ENCODE measurements at places on chromosomes 13 and 19.
A peak's percentile ranks its signal among the peaks of the same experiment; 100 is the strongest.

DNA sequence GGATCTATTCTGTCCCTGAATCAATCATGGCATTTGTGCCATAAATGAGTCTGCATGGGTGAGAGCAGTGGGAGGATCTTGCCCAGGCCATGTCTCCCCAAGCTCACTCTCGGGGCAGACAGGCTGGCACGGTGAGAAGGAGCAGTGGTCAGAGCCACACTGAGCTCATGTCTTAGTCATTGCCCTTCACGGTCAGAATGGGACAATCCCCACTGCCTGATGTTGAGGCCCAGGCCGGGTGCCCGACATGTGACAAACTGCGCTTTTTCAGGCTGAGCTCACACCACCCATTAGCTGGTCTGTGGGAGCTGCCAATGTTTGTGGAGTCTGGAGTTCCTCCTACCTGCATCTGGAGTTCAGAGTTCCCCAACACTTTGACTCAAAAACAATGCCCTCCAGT lies 481.9 kb downstream of the COG6 start:
- peaks cover 5% of the 10 kb centered on the region for H3K4me1 ChIP-seq
- H3K4me3 ChIP-seq, result no peak overlapping the region
- H3K27me3 ChIP-seq, result no peaks in the 10 kb centered on the region
- no peak overlapping the region for H3K27ac ChIP-seq

DNA sequence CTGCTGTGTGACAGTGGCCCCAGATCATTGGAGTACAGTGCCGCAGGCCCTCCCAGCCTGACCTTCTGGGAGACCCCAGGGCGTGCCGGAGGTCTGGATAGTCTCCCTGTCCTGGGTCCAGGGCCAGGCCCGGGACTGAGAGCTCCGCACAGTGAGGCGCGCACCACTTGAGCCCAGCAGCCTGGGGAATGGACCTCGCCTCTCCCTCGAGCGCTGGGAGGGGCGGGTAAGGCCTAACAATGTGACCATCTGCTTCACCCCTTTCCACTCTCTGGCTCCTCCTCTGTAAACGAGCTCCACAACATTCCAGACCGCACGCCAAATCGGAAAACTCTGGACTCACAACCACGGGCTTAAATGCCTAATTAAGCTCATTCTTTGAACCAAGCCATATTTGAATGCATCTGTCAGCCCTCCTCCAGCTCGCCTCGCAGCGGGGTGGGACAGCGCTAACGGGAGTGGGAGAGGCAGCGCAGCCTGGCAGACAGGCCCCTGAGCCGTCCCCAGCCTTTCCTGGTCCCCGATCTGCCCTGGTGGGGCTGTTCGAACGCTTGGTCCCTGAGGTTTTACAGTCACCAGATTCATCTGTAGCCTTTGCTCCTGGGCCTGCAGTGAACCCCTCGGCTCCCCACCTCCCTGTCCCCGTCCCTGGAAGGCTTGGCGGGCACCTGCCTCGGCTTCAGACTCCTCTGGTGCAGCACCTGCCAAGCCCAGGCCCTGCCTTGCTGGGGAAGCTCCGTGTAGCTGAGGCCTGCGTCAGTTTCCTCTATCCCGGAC lies 120.7 kb upstream of the VSTM2B start:
- H3K27me3 ChIP-seq, result peaks cover 5% of the 10 kb centered on the region
- no peaks in the 10 kb centered on the region for H3K36me3 ChIP-seq
- no peak overlapping the region for H3K27ac ChIP-seq
- DNase-seq, result no peak

- H3K27ac ChIP-seq, result no peak overlapping the region
- DNase-seq, result no peak
- H3K4me3 ChIP-seq, result no peak overlapping the region
- peaks cover 3% of the 10 kb centered on the region for H3K4me1 ChIP-seq
Measured at GRCh38 chr19:19257137-19257536, 16.0 kb downstream of the TM6SF2 start.

DNA sequence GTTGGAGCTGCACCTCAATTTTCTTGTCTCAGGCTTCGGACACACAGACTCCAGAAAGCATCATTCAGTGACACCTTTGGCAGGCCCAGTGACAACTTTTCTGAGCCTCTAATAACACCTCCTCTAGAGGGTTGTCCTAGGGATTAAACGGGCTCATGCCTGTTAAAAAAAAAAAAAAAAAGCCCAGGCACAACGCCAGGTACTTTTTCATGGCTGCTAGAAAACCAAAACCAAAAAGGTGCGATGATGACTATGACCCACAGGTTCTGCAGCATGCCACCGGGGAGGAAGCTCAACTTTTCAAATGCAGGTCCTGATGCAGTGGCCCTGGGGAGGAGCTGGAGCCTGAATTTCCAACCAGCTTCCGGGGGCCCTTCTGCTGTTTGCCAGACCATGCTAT lies 184.2 kb downstream of the ABCC4 start:
- H3K4me1 ChIP-seq, result peaks cover 5% of the 10 kb centered on the region
- H3K27me3 ChIP-seq, result no peaks in the 10 kb centered on the region
- H3K4me3 ChIP-seq, result no peak overlapping the region
- DNase-seq, result no peak

- no peaks in the 10 kb centered on the region for H3K4me1 ChIP-seq
- no peak for DNase-seq
- peaks cover 1% of the 10 kb centered on the region for H3K27me3 ChIP-seq
- peaks cover 7% of the 10 kb centered on the region for H3K36me3 ChIP-seq
- no peak overlapping the region for H3K27ac ChIP-seq
Measured at GRCh38 chr13:38366954-38367645, 17.4 kb downstream of the UFM1 start.

DNA sequence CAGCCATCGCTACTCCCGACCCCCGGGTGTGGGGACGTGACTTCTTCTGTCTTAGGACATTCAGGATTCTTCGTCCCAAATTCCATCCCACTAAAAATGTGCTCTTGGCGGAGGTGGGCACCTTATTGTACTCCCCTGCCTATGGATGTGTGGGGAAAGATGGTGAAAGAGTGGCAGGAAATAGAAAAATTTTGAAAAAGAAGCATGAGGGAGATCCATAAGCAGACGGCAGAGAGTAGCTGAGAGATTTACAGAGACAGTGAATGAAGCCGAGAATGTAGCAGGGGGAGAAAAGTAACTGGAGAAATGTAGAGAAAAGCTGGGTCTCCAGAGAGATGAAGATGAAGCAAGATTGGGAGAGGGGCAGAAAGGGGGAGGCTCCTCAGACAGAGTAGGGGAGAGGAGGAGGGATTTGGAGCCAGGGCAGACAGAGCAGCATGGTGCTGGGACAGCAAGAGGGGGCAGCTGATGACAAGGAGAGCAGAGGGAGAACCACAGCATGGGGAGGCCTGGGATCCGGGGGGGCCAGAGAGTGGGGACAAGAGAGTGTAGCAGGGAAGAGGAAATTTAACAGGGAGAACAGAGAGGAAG lies 843 bp downstream of the ZNF610 start:
- H3K36me3 ChIP-seq, result peaks cover 26% of the 10 kb centered on the region
- no peak for DNase-seq
- peaks cover 11% of the 10 kb centered on the region for H3K4me1 ChIP-seq
- H3K27ac ChIP-seq, result peak overlapping the region; percentile 95
- H3K27me3 ChIP-seq, result no peaks in the 10 kb centered on the region
- peak overlapping the region; percentile 91 for H3K4me3 ChIP-seq

DNA sequence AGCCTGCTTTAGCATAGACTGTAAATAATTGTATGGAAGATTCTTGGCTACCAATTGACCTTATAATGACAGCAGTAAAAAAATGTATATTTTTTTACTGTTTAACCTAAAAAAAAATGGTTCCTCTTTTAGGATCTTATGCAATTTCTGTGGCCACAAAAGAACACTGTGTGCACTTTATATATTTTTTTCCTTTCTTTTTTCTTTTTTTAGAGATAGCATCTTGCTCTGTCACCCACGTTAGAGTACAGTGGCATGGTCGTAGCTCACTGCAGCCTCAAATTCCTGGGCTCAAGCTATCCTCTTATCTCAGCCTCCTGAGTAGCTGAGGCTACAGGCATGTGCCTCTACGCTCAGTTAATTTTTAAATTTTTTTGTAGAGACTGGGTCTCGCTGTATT lies 6.1 kb downstream of the FLT3 start:
- DNase-seq, result no peak
- H3K36me3 ChIP-seq, result peaks cover 3% of the 10 kb centered on the region
- H3K27ac ChIP-seq, result no peak overlapping the region
- H3K27me3 ChIP-seq, result peaks cover 54% of the 10 kb centered on the region
- no peak overlapping the region for H3K4me3 ChIP-seq
- no peaks in the 10 kb centered on the region for H3K4me1 ChIP-seq

- DNase-seq, result no peak
- H3K4me3 ChIP-seq, result no peak overlapping the region
- peaks cover 5% of the 10 kb centered on the region for H3K27me3 ChIP-seq
- H3K27ac ChIP-seq, result no peak overlapping the region
- H3K36me3 ChIP-seq, result no peaks in the 10 kb centered on the region
Measured at GRCh38 chr13:60220072-60220471, 56.3 kb upstream of the DIAPH3 start.

DNA sequence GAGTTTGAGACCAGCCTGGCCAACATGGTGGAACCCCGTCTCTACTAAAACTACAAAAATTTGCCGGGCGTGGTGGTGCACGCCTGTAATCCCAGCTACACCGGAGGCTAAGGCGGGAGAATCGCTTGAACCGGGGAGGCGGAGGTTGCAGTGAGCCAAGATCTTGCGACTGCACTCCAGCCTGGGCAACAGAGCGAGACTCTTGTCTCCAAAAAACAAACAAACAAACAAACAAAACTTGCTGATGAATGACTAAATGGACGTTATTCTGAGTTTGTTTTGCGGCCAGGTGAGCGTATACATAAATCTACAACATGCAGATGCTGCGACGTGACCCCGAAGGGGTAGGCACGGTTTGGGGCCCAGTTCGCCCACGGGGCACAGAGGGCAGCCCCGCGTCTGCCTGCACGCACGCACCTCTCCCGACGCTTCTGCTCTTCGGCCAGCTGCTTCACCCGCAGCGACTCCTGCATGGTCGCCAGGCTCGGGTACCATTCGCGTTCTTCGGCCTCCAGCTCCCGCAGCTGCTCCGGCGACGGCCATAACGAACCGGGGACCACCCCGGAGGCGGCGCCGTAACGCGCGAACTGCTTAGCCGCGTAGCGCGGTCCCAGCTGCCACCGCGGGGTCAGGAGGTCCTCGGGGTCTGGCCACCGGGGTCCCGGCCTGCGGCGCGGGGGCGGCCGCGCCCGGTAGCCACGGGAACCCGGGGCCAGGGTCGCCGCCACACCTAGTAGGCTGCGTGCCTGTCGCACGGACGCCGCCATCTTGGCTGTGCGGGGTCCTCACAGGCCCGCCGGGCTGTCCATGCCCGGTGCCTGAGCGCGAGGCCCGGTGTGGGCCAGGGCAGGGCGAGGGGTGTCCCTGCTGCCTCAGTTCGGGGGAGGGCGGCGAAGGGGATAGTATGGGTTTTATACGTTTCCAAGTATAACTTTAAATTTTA lies at the start of gene GADD45GIP1:
Gene GADD45GIP1, minus strand, starts transcription at position 778 of the 943 bp plus-strand sequence. Its CDS starts 11 bp downstream, at position 767.
- DNase-seq, result peak; percentile 88
- peaks cover 5% of the 10 kb centered on the region for H3K36me3 ChIP-seq
- peaks cover 18% of the 10 kb centered on the region for H3K4me1 ChIP-seq
- H3K4me3 ChIP-seq, result peak within 1 kb of the TSS; percentile 95
- peak within 1 kb of the TSS; percentile 97 for H3K27ac ChIP-seq
- H3K27me3 ChIP-seq, result no peaks in the 10 kb centered on the region

DNA sequence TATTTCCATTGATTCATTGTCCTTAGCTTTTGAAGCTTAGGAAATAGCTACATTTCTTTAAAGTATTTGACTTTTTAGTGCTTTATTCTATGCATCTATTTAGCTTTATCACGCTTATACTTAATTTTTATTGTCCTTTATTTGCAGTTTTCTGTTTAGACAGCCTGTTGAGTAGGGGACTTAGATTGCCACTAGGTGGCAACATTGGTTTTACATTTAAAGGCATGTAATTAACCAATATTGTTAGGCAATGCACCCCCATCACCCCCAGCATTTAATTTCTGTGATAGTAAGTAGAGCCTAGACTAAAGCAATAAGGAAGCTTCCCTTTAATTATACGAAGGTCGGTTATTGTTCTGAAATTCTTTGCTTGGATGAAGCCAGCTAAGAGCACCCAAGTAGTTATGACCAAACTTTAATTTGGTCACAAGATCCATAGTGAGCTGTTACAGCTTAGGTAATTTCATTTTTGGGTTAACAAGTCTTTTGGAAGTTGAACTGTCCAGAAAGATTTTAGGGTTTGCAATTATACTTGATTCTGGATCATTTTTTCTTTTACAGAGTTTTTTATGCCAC lies 36.5 kb downstream of the B3GLCT start:
- DNase-seq, result no peak

GRCh38 chr13:43021926-43022670 lies 1.3 kb upstream of the DNAJC15 start:
- peaks cover 15% of the 10 kb centered on the region for H3K4me1 ChIP-seq
- H3K27me3 ChIP-seq, result no peaks in the 10 kb centered on the region

GRCh38 chr19:29001597-29002245 lies 211.2 kb downstream of the UQCRFS1 start:
- no peaks in the 10 kb centered on the region for H3K36me3 ChIP-seq
- H3K4me1 ChIP-seq, result no peaks in the 10 kb centered on the region
- no peak overlapping the region for H3K27ac ChIP-seq
- no peak overlapping the region for H3K4me3 ChIP-seq
- DNase-seq, result no peak

GRCh38 chr19:53881482-53882390 lies at the start of gene PRKCG:
Gene PRKCG, plus strand, starts transcription at chr19:53882197. Its CDS starts 298 bp downstream, at chr19:53882495.
- peak within 1 kb of the TSS; percentile 56 for H3K4me3 ChIP-seq
- DNase-seq, result peak; percentile 78
- H3K4me1 ChIP-seq, result peaks cover 12% of the 10 kb centered on the region
- peaks cover 21% of the 10 kb centered on the region for H3K27me3 ChIP-seq

GRCh38 chr13:25871389-25872125 lies 180.3 kb downstream of the SHISA2 start:
- H3K4me1 ChIP-seq, result peaks cover 49% of the 10 kb centered on the region
- no peaks in the 10 kb centered on the region for H3K27me3 ChIP-seq
- no peak overlapping the region for H3K27ac ChIP-seq
- peaks cover 9% of the 10 kb centered on the region for H3K36me3 ChIP-seq
- H3K4me3 ChIP-seq, result no peak overlapping the region

DNA sequence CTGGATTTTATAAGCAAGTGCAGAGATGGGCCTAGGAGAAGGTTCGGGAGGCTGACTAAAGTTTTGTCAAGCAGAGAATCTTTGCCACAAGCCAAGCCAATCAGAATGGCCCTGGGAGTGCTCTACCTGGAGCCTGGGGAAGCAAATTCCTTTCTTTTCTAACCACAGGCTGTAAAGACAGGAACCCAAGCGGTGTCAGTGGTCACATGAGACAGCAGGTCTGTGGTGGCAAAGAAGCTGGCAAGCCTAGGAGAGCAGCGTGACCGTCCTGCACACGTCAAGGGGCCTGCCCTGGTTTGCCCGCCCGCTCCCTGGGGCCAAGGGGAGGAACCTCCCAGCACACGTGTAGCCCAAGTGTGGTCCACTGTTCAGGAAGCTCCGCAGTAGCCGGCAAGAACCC lies 90.8 kb downstream of the IPO5 start:
- H3K36me3 ChIP-seq, result no peaks in the 10 kb centered on the region
- no peak overlapping the region for H3K27ac ChIP-seq
- H3K4me1 ChIP-seq, result no peaks in the 10 kb centered on the region
